ENCODE measurements at places on chromosomes 1 and 21.

DNA sequence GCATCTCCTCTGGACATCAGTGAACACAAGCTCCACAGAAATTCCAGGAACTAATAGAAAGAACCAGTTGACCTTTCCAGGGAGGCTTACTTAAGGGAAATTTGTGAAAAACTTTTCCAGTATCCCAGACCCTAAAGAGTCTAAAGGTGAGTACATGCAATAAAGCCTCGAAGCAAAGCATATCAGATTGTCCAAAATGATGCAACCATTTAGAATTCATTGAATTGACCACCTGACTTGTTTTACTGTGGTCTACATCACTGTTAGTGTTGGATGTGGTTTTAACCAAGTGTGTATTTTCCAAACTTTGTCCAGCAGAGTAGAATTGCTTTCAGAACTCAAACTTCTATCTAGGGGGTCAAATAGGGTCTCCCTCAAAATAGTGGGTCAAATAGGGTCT is 76.3 kb upstream of the TIAM1 start:
- no peak for DNase-seq
- H3K4me1 ChIP-seq: no peaks in the 10 kb centered on the region
- H3K4me3 ChIP-seq: no peak overlapping the region
- no peaks in the 10 kb centered on the region for H3K27me3 ChIP-seq
- H3K36me3 ChIP-seq: no peaks in the 10 kb centered on the region

DNA sequence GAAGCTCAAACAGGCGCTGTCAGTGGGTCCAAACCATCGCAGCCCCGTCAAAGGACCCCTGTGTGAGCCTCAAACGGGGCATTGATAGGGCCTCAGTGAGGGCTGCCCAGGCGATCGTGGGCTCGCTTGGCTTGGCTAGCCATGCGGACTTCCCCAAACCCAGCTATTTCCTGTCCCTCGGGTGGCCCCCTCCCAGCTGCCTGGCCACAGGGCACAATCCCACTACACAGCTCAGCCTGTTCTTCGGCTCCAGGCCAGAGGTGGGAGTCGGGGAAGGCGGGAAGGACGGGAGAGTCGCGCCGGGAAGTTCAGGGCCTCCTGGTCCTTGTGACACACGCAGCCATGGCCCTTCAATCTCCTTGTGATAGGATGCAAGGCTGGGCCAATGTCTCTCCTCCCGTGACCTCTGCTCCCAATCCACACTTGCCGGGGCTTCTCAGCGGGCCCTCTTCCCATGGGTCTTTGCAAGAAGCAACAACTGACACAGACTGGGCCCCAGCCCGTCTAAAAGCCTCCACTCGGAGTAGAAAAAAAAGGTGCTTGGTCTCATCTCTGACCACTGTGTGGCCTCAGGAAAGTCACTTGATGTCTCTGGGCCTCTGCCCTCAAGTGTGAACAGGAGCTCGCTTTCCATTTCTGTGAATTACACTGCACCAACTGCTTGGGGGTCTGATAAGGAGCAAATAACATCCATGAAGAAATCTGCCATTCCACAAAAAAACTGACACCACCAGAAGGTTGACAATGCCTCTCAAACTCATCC is 7.1 kb upstream of the MATN1 start:
- no peak overlapping the region for H3K4me3 ChIP-seq
- H3K4me1 ChIP-seq: no peaks in the 10 kb centered on the region
- no peak overlapping the region for H3K27ac ChIP-seq
- H3K27me3 ChIP-seq: peaks cover 4% of the 10 kb centered on the region

DNA sequence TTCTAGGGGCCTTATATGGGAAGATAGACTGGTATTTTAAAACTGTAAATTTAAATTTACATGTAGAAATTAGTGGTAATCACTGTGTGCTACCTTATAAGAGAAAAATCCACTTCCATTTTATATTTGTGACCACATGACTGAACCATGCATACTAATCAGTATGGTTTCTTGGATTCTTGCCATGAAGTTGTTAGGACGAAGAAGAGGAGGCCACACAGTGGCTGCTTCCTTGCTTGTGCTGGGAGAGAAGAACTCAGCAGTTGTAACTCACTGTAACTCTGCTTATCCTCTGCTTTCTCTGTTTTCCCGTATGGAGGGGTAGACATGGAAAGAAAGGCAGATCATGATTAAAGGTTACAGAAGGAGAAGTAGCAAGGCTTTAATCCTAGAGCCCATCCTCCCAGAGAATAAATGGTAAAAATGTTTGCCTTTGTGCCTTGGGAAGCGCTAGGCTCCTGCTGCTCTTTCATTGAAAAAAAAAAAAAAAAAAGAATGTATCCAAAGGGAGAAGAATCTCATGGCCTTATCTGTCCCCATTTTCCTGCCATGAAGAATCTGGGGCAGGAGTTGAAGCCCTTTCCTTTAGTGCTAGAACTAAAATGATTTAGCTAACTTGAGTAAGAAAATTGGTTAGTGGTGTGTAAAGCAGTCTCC is 32.4 kb downstream of the KCTD3 start:
- no peak overlapping the region for H3K4me3 ChIP-seq

- no peak overlapping the region for H3K4me3 ChIP-seq
- peaks cover 43% of the 10 kb centered on the region for H3K36me3 ChIP-seq
- no peaks in the 10 kb centered on the region for H3K4me1 ChIP-seq
Measured at GRCh38 chr1:19101244-19101643, 108.8 kb downstream of the UBR4 start.

GRCh38 chr1:18693256-18694098 is 62.8 kb downstream of the PAX7 start:
- no peaks in the 10 kb centered on the region for H3K36me3 ChIP-seq
- H3K27ac ChIP-seq: no peak overlapping the region
- no peak for DNase-seq

DNA sequence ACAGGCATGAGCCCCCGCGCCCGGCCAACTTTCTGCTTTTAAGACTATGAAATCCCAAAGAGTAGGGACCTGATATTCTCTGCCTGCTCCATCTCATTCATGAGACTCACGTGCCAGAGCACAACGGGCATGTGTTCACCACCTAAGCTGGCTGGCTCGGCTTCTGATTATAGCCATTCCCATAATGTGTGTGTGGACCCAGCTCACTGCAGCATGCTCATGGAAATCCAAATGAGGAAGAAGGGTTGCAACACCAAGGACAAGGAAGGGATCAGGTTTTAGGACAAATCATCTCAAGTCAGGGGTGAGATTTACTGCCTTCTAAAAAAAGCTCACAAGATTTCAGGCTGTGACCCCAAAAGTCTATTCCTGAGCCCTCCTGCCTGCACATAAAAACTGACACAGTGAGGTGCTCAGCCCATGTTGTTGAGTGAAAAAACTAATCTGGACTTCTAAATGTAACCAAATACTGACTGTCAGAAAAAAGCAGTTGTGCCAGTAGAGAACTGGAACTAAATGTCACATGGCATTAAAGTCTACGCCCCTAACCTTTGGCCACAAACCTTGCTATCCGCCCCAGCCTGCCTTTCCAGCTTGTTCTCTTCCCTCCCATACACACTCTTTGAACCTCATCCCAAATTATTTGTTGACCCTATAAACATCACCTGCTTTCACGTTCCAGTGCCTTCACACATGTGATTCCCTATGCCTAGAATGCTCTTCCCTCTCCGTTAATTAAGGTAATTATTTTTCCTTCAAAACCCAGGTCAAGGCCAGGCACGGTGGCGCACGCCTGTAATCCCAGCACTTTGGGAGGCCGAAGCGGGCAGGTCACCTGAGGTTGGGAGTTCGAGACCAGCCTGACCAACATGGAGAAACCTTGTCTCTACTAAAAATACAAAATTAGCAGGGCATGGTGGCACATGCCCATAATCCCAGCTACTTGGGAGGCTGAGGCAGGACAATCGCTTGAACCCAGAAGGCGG is 9.1 kb upstream of the COA7 start:
- H3K27ac ChIP-seq: no peak overlapping the region
- no peaks in the 10 kb centered on the region for H3K27me3 ChIP-seq
- no peak overlapping the region for H3K4me3 ChIP-seq
- no peak for DNase-seq
- H3K4me1 ChIP-seq: peaks cover 4% of the 10 kb centered on the region
- no peaks in the 10 kb centered on the region for H3K36me3 ChIP-seq

DNA sequence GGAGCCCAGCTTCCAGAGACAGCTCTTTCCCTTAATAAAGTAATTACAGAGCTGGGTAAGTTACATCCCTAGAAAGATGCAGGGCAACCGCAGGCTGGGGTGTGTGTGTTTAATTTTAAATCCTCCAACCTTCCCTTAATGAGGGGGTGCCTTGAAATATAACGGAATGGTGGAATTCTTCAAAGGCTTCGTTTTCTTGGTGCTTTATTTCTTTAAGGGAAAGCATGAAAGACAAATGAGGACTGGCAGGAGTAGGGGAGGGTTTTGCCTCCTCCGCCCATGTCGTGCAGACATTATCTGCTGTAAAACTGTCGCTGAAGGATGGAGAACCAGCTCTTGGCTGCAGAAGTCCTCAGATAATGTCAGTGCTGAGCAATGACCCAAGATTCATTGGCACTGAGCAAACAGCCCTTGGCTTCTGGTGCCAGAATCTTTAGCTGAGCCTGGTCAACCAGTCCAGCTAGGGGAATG is 15.5 kb downstream of the SLC6A17 start:
- no peaks in the 10 kb centered on the region for H3K36me3 ChIP-seq
- no peak overlapping the region for H3K27ac ChIP-seq
- H3K4me1 ChIP-seq: no peaks in the 10 kb centered on the region
- no peak overlapping the region for H3K4me3 ChIP-seq

GRCh38 chr21:17834639-17835354 is 15.6 kb upstream of the C21orf91 start:
- H3K27me3 ChIP-seq: peaks cover 3% of the 10 kb centered on the region
- no peak overlapping the region for H3K27ac ChIP-seq
- H3K4me1 ChIP-seq: no peaks in the 10 kb centered on the region
- no peak overlapping the region for H3K4me3 ChIP-seq

DNA sequence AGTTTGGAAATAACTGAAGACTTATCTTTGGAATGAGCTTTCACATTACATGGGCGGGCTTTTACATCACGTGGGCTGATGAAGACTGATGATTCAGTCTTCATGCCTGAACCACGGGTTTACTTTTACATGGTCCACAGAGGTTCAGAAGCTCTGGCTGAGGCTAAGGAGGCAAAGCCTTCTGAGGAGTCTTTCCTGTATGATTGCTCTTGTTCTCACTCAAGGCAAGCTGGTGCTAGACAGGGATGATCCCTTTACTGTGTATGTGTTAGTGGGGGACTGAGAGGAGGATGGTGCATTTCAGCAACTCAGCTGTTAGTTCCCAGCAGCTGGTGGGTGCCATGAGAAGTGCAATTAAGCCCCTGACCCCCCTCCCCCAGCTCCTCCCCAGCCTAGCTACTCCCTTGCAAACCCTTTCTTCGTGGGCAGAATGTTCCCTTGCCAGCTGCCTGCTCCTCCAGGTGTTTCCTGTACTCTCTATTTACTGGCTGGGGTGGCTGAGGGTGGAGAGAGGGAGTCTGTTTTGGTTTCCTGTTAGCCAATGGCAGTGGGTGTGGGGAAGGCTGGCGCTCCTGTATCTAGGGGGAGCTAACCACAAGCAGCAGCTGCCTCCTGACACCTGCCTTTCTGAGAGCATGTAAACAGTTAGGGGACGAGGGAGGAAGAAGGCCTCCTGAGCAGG is 15.4 kb downstream of the BTG2 start:
- H3K4me1 ChIP-seq: no peaks in the 10 kb centered on the region
- H3K4me3 ChIP-seq: no peak overlapping the region
- peak; percentile 67 for DNase-seq
- H3K36me3 ChIP-seq: no peaks in the 10 kb centered on the region
- peaks cover 46% of the 10 kb centered on the region for H3K27me3 ChIP-seq
